Cardiac fibroblast (primary cell): ENCODE measurements at places on chromosomes 6 and 20.

DNA sequence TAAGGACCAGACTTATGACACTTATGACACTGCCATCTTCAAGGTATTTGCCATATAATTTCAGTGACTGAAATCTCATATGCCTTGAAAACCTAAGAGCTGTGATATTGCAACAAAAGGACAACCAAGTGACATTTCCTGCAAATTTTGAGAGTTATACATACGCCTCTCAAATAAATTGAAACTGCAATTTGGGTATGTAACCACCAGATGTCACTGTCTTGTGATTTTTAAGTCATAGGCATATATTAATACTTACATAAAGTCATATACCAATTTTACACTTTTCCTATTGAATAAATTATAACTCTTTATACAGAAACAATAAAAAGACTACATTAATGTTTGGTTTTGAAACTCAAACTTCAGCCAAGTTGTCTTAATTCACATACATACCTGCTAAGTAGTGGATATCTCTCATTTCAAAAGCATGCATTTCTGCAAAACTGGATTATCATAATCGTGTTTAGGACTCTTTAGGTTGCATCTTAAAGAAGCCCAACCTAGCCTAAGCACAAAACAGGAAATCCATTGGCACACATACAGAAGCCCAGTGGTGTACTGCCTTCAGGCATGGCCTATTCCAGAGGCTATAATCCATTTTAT lies 180.2 kb downstream of the PACRG start:
- DNase-seq, result peak; percentile 85

DNA sequence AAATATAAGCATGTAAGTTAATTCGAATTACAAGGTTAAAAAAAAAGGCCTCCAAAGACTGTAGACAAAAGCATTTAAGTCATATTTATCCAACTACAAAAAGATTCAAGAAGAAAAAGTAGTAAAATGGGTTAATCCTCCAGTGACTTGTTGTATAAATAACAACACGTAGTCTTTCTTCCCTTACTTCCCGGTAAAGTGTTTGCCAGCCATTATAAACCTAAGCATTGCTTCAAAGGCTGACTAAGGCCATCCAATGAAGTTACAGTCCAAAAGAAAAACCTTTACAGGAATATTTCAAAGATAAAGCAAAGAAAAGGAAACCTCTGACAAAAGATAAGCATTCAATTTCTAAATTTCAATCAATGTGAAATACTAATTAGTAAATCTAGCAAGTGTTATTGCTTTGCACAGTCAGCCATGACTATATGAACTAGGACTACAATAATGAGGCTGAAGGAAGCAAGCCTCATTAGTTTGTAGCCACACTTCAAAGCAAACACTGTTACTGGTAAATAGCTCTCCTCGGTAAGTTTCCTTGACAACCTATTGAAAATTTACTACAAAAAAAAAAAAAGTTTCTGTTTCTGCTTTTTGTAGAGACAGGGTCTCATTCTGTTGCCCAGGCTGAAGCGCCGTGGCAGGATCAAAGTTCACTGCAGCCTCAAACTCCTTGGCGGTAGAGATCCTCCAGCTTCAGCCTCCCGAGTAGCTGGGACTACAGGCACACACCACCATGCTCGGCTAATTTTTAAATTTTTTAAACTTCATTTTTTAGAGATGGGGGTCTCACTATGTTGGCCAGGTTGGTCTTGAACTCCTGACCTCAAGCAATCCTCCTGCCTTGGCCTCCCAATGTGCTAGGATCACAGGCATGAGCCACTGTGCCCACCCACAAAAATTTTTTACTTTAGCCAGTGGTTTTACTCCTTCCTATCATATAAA lies 46.0 kb downstream of the NUDT3 start:
- DNase-seq, result no peak

DNA sequence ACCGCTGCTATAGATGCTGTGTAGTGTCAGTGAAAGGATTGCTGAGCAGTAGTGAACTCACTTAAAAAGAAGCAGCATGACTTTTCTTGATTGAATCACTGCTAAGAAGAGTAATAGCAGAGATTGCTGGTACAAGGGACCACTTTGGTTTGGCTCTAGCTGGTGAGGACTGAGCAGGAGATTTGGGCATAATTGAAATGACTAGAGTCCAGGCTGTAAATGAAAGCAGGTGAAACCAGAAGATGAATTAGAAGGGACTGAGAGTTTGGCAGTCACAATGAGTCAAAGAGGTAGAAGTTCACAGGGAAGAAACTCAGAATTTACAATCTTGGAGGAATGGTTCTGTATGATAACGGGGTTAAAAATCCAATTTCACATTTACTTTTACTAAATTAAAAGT lies 19.1 kb upstream of the REV3L start:
- no peak for DNase-seq

DNA sequence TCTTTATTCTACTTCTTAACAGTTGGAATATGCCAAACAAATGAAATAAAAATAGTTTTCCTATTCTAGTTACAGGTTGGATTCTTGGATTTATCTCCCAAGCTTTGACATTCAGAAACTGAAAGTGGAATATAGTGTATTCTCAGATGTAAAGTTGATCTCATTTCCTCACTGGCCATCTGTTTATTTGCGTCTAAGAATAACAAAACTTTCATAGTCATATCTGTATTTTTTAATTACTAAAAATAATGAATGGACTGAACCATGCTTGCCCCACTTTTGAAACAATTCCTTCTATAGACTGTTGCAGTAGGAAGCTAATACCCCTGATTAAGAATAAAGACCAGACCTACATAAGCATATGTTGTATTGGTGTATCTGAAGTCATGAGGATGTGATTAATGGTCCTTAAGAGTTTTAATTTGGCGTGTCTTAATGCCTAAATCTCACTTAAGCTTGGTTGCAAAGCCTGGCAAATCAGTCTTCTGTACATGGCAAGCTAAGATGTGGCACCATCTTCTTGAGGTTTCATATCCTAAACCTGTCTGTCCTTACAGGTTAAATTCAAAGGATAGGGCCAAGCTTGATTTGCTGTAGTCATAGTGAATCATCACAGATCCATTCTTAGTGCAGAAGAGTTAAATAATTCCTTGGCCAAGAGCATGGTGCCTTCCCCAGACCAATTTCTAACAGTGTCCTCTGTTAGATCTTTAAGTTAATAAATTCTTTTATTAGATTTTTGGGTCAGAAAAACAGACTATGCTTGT lies 58.9 kb downstream of the FOXO3 start:
- no peak for DNase-seq

- peak; percentile 42 for DNase-seq
Measured at GRCh38 chr6:69771158-69771906, 25.5 kb downstream of the LMBRD1 start.

GRCh38 chr20:11451793-11452291 lies 465.9 kb upstream of the BTBD3 start:
- peak; percentile 16 for DNase-seq

- DNase-seq, result no peak
Measured at GRCh38 chr6:24825130-24825630, 26.5 kb upstream of the ARMH2 start.

GRCh38 chr6:40997234-40997957 lies 41.6 kb downstream of the UNC5CL start:
- DNase-seq, result peak; percentile 74

GRCh38 chr6:116925088-116925794 lies 48.2 kb downstream of the RFX6 start:
- DNase-seq, result peak; percentile 3

GRCh38 chr6:144581812-144582537 lies 296.8 kb downstream of the UTRN start:
- DNase-seq, result peak; percentile 37

DNA sequence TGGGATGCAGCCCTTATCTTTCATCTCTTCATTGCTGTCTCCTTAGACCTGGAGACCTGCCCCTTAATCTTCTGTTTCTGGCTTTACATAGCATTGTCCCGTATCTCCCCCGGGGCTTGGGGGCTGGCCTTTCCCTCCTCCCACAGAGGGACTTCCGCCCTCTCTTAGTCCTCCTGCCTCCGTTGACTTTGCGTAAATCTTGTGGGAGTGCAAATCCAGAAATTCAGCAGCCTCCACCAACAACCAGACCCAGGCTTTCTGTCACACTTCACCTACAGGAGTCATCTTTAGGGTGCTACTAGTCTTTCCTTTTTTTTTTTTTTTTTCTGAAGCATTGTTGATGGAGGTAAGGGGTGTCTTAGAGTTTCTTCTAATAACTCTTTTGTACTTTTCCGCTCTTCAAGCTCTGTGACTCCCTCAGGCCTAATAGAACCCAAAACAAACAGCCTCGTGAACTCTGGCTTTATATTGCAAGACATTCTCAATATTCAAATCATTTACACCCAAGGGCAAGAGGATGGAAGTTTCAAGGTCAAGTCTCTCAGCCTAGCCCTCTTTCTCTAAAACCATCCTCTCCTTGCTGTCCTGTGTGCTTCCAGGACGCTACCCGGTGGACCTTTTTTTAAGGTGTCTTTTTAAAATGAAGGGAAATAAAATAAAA lies 66.2 kb downstream of the RREB1 start:
- no peak for DNase-seq

DNA sequence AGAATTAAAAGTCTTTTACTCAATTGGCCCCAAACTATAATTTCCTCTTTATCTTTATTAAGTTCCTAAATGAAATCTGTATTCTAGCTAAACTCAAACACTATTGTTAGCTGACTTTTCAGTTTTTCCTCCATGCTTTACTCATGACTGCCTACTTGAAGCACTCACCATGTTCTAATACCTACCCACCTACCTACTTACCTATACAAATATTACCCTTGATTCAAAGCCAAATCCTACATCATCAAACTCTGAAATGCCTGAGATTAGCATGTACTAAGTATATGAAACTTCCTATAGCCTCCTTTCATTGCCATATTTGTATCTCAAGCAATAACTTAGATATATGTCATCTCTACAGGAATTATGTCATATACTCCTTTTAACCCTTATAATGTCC lies 259.7 kb downstream of the HDGFL1 start:
- no peak for DNase-seq

GRCh38 chr6:44116641-44117382 lies 10.4 kb downstream of the MRPL14 start:
- peak; percentile 88 for DNase-seq

DNA sequence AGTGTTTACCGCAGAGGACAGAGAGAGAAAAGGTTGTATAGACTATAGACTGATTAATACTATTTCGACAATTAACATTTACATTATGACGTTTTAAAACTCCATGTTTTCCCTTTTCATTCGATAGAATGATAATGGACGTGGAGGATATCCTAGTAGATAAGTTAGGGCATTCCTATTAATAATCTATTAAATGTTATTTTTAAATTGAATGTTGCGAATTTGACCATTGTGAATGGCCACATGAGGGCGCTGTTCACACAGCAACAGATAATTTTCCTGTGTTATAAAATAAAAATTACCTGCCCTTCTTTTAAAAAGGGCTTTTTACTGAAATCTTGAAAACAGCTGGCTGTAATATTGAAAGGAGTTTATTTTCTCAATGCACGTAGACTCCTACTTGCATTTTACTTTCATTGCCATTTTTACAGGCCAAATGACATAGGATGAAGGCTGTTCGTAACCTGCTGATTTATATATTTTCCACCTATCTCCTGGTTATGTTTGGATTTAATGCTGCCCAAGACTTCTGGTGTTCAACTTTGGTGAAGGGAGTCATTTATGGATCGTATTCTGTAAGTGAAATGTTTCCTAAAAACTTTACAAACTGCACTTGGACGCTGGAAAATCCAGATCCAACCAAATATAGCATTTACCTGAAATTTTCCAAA lies 3.3 kb downstream of the ADGRB3 start:
- peak; percentile 75 for DNase-seq

- no peak for DNase-seq
Measured at GRCh38 chr20:37209661-37210314, 30.4 kb upstream of the MROH8 start.

DNA sequence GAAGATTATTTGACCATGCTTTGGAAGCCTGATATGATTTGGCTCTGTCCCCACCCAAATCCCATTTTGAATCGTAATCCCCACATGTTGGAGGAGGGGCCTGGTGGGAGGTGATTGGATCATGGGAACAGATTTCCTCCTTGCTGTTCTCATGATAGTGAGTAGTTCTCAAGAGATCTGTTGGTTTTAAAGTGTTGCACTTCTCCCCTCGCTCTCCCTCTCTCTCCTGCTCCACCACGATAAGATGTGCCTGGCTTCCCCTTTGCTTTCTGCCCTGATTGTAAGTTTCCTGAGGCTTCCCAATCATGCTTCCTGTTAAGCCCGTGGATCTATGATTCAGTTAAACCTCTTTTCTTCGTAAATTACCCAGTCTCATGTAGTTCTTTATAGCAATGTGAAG lies 21.7 kb upstream of the FAM217A start:
- DNase-seq, result no peak

GRCh38 chr6:63706630-63707029 lies 71.0 kb downstream of the PHF3 start:
- no peak for DNase-seq

- DNase-seq, result no peak
Measured at GRCh38 chr20:16601047-16601446, 27.8 kb upstream of the KIF16B start.

DNA sequence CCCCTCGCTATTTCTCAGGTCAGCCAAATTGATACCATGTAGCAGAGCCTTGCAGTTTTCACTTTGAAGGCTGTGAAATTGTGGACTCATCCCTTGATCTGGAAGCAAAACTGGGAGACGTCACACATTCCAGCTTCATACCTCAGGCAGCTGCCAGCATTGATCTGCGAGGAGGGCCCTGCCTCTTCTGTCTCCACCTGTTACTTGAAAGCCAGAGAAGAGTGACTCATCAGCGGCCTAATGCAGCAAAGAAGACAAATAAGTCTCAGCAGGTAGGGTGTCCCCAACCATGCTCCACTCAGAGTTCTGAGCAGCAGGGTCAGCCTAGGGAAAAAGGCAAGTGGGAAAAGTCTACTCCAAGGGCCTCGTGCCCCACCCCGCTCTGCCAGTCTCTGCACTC lies 69.4 kb upstream of the BMP2 start:
- DNase-seq, result no peak

GRCh38 chr6:26521600-26522391 lies 16.4 kb upstream of the HMGN4 start:
- peak; percentile 81 for DNase-seq

DNA sequence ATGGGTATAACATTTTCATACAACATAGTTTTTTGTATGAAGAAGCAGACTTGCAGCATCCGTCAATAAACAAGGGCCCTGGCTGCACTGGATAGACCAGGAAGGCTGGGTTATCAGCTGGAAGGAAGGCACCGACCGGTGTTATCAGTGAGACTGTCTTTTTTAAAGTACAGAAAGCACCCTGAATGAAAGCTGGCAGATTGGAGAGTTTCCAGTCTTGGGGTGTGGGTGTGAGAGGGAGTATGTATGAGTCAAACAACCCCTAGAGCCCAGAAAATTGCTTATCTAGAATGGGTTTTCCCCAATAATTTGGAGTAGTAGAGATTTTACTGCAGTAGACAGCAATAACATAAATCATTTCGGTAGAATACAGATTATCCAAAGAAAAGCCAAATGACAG lies 42.4 kb downstream of the TXLNB start:
- peak; percentile 14 for DNase-seq

- DNase-seq, result no peak
Measured at GRCh38 chr6:54624779-54625178, 221.8 kb upstream of the FAM83B start.

DNA sequence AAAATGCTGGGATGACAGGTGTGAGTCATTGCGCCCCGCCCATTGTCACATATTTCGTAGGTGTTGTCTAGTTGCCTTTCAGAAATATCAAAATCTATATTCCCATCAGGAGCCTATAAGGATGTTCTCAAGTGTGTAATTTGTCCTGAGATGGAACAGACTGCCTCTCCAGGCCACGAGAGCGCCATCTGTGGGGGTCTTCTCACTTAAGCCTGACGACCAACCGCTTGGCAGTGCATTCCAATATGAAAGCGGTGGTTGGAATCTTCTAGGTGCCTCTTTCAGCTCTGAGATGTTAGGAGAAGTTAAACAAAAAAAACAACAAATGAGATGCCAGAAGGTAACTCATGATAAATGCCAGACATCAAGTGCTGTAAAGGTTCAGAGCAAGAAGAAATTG lies 488.5 kb downstream of the QKI start:
- DNase-seq, result no peak
